ENCODE measurements at places on chromosomes 5 and 9.
A peak's percentile ranks its signal among the peaks of the same experiment; 100 is the strongest.

- peak; percentile 47 for DNase-seq
Observed at GRCh38 chr5:44809215-44809955, 638 bp downstream of the MRPS30 start.

GRCh38 chr9:92294297-92294676 lies 790 bp upstream of the IARS1 start:
- DNase-seq = no peak

GRCh38 chr5:120298981-120299380 lies 165.1 kb upstream of the PRR16 start:
- DNase-seq = no peak

GRCh38 chr9:17871213-17871890 lies 292.5 kb downstream of the SH3GL2 start:
- no peak for DNase-seq

GRCh38 chr9:69380811-69381210 lies 55.8 kb downstream of the ENTREP1 start:
- no peak for DNase-seq
